CD4-positive, alpha-beta T cell treated with Interleukin-1 beta for 1 hour (primary cell): ENCODE measurements at places on chromosomes 11 and 22.

DNA sequence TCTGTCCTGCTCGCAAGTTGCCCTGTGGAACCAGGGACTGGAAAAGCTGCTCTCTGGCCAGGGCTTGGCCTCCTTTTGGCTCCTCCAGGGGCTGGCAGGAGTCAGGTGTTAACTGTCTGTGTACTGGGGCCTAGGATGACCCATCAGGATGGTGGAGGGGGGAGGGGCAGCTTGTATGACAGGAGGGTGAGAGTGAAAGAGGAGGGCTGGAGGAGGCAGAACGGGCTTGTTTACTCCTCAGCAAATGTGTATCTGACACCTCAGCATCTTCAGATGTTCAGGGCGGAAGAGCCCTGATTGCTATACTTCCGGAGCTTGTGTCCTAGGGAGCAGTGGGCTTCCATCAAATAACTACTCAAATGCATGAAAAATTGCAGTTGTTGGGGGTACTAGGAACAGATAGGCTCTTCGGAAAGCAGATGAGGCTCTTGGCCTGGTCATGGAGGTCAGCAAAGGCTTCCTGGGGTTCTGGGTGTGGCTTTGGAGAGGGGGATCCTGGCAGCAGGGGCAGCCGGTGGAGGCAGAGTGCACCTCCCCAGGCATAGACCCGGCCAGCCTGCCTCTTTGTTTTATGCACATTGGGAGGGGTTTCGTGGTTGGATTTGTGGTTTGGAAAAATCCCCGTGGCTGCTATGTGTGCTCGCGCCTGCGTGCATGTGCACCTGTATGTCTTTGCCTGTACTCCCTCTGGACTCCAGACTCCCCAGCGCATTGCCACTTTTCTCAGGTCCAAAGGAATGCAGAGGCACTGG is 31.2 kb downstream of the CD82 start:
- peak; percentile 72 for DNase-seq

DNA sequence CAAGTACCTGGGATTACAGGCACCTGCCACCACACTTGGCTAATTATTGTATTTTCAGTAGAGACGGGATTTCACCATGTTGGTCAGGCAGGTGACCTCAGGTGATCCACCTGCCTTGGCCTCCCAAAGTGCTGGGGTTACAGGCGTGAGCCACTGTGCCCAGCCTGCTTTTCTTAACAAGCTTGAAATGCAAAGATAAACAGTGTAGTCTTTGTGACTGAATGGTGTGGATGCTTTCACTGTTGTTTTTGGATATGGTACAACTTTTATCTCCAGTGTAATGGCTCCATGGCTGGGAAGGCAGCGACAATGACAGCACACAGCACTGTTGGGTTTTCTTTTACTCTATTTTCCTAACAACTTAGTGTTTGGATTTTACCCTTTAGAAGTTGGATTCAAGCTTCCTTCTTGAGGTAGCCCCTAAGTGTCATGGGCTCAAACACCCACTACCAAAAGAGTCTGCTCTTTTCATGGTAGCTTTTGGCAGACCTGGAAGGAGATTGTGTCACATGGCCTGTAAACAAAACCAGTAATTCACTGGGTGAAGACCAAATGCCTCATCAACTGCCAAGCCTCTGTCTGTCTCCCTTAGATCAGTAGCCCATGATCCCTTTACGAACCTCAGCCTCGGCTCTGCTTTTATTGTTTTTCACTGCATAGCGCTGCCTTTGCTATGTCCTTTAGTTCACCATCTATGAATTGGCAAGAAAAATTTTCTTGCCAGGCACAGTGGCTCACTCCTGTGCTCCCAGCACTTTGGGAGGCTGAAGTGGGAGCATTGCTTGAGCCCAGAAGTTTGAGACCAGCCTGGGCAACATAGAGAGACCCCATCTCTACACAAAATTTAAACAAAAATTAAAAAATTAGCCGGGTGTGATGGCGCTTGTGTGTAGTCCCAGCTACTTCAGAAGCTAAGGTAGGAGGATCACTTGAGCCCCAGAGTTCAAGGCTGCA is 6.4 kb downstream of the VPS51 start:
- DNase-seq: no peak

DNA sequence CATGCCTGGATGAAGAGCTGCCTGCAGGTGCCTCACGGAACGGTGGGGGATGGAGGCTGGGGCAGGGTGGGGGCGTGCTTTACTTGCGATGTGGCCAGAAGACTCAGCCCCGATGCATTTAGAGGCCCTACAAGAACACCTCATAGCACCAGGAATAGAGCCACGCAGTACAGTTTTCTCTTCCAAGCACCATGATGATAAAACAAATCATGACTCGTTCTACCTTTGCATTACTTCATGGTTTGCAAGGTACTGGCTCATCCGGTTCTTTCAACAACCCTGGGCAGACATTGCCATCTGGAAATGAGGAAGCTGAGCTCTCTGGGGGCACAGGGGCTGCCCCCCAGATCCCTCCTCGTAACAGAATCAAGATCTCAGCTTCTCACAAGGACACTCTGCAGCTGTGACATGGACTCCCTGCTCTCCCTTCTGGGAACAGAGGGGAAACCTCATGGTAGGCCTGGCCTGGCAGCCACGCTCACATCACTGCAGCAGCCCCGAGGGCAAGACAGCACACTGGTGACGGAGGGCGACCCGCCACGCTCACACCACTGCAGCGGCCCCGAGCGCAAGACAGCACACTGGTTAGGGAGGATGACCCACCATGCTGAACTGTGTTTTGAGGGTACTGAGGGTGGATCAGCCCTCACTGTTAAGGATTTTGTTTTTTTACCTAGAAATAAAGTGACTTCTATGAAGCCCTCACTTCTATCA is 46.9 kb downstream of the PHF21B start:
- DNase-seq: no peak

GRCh38 chr11:64609436-64610047 is 18.5 kb downstream of the SLC22A12 start:
- DNase-seq: no peak

- peak; percentile 24 for DNase-seq
Measured at GRCh38 chr11:46808799-46809431, 37.2 kb downstream of the CKAP5 start.

- no peak for DNase-seq
Measured at GRCh38 chr22:43133401-43133800, 9.8 kb downstream of the MCAT start.

GRCh38 chr11:708511-708910 is 2.5 kb downstream of the EPS8L2 start:
- no peak for DNase-seq
